NCI-H460 (cell line): ENCODE measurements at places on chromosomes 5 and 9. TPM values are rescaled to one million over a fixed set of nuclear protein-coding genes. Genes with fewer than 3 reads are reported as not detected.

C9orf57 gene
- not detected in 2 replicates for total RNA-seq

OR2V2 gene
- total RNA-seq = not detected in 2 replicates

IRX1 gene
- not detected in 2 replicates for total RNA-seq

LCN10 gene
- not detected in 2 replicates for total RNA-seq
